ENCODE measurements at places on chromosomes 1 and 21. TPM values are rescaled to one million over a fixed set of nuclear protein-coding genes. Genes with fewer than 3 reads are reported as not detected.
A peak's percentile ranks its signal among the peaks of the same experiment; 100 is the strongest.

CHD5 gene
- 0.44 TPM for total RNA-seq

ZBTB8A gene
- total RNA-seq: 0.21 TPM

IL12RB2 gene
- total RNA-seq: 40.2 TPM

GRCh38 chr21:20661745-20662422 lies 336.3 kb upstream of the NCAM2 start:
- H3K27me3 ChIP-seq: no peaks in the 10 kb centered on the region
- no peaks in the 10 kb centered on the region for H3K36me3 ChIP-seq
- H3K27ac ChIP-seq: no peak overlapping the region

DNA sequence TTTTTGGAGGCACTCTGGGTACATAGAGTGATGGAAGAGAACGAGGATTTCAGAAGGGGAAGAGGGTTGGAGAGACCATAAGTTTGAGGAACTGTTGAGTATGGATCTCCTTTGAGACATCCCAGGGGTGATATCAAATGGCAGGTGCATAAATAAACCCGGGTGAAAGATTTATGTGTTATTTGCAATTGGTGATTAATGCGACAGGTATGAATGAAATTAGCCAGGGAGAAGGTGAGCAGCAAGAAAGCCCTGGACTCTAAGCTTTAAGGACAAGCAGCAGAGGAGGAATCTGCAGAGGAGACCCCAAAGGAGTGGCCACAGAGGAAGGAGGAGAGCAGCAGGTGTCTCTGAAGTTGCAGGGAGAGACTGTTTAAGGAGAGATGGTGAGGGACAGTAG lies 8.8 kb upstream of the REN start:
- H3K4me1 ChIP-seq: no peaks in the 10 kb centered on the region
- H3K27ac ChIP-seq: no peak overlapping the region
- DNase-seq: no peak
- no peak overlapping the region for H3K4me3 ChIP-seq

GRCh38 chr1:62481681-62482080 lies 44.8 kb downstream of the USP1 start:
- no peaks in the 10 kb centered on the region for H3K36me3 ChIP-seq
- no peaks in the 10 kb centered on the region for H3K27me3 ChIP-seq
- no peaks in the 10 kb centered on the region for H3K4me1 ChIP-seq
- no peak overlapping the region for H3K4me3 ChIP-seq
- no peak overlapping the region for H3K27ac ChIP-seq

HAPLN2 gene
- total RNA-seq: not detected

- peaks cover 16% of the 10 kb centered on the region for H3K4me1 ChIP-seq
- peak overlapping the region; percentile 84 for H3K27ac ChIP-seq
- H3K4me3 ChIP-seq: no peak overlapping the region
- no peaks in the 10 kb centered on the region for H3K27me3 ChIP-seq
- no peaks in the 10 kb centered on the region for H3K36me3 ChIP-seq
These were observed 16.9 kb upstream of the THRAP3 start for GRCh38 chr1:36207339-36207738.

All from activated naive CD8-positive, alpha-beta T cell treated with anti-CD3 and anti-CD28 coated beads for 36 hours (primary cell).